Stimulated activated CD8-positive, alpha-beta memory T cell treated with anti-CD3 and anti-CD28 coated beads, Interleukin-2, amount 100 ng/mL, for 48 hours (primary cell): ENCODE measurements at places on chromosomes 16 and 17.

DNA sequence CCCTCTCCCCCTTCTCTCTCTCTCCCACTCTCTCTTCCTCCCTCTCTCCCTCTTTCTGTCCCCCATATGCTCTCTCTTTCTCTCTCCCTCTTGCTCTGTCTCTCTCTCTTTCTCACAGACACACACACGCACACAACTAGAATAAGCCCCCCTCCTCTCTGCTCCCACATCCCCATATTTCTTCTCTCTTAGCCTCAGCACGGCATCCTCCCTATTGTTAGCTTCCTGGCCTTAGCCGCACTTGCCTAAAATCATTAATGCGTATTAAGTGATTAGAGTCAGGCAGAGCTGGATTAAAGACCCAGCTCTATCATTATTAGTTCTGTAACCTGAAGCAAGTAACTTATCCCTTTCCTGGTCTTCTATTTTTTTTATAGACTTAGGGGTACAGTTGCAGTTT, 319.0 kb upstream of the C16orf82 start:
- DNase-seq, result no peak

- DNase-seq, result no peak
These were observed 7.5 kb upstream of the ALKBH5 start for GRCh38 chr17:18176176-18176575.

DNA sequence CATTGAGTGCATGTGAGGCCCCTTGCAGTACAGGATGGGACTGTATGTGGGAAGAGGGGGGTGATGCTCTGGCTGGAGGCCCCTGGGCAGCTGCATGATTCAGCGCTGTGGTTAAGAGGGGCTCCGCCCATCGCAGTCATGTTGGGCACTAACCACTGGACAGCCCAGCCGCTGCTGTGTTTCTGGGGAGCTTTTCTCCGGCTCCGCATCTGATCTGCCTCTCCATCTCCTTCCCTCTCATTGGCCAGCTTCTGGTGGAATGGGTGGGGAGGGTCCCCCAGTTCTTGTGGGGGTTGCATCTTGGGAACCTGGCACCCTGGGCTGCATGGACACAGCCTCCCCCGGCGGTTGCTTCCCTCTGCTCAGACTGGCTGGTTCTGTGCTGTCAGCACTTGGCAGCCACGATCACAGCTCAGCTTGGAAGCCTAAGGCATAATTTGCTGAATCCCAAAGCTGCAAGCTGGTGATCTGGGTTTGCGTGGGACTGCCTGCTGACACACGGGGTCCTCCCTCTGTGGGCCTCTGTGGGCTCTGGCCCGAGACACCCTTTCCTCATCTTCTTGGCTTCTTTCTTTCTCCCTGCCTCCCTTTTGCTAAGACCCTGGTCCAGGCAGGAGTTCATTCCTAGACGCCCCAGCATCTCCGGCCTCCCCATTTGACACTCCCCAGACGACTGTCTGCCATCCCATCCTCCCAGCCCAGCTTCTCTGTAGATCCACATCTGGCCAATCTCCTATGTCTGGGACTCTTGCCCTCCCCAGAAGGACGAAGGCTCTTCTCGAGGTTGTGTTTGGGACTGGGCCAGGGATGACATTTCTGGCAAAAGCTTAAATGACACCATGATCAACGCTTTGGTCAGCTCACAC, 168.3 kb downstream of the SEC14L1 start:
- DNase-seq, result no peak

GRCh38 chr16:66848172-66848571, 4.0 kb downstream of the CA7 start:
- no peak for DNase-seq

GRCh38 chr16:53773150-53773846, 69.3 kb downstream of the FTO start:
- DNase-seq, result no peak

GRCh38 chr17:38873640-38874380, 4.0 kb downstream of the LASP1 start:
- DNase-seq, result no peak

DNA sequence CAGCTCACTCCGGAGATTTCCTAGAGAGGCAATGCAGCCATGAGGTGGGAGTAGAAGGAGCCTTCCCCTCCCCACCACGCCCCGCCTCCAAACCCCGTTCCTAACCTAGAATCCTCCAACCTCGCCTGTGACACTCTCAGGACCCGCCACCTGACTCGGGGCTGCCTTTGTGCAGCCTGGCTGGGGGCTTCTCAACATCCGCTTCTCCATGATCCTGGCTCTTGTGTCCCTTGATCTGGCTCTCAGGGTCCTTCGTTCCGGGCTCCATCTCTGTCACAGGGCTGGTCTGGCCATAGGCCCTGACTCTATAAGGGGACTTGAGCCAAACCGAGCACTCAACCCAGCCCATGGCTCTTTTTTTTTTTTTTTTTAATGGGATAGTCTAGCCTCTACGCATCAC, 24.3 kb downstream of the CDRT15 start:
- DNase-seq, result no peak

GRCh38 chr16:71426069-71426879, 15.6 kb downstream of the TLE7 start:
- DNase-seq, result peak; percentile 17

- DNase-seq, result no peak
These were observed 30.1 kb upstream of the CPNE2 start for GRCh38 chr16:57062329-57062728.

DNA sequence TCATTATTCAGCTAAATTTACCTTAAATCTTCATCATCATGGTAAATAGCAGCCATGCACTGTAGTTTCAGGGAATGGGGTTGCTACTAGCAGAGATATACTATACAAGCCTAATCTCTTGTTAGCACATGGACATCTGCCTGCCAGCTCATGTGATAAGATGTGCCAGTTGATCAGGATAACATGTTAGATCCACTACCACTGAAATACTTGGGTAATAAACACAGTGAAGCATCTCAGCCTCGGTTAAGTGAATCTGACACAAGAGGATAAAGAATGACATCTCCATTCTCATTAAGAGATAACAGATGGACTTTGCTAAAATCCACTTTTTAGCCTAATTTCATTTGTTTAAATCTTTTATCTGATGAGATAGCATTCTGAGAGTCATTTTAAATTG, 256.1 kb downstream of the CDH8 start:
- DNase-seq, result no peak

- DNase-seq, result no peak
These were observed 23.1 kb downstream of the TNFRSF13B start for GRCh38 chr17:16948587-16949376.

DNA sequence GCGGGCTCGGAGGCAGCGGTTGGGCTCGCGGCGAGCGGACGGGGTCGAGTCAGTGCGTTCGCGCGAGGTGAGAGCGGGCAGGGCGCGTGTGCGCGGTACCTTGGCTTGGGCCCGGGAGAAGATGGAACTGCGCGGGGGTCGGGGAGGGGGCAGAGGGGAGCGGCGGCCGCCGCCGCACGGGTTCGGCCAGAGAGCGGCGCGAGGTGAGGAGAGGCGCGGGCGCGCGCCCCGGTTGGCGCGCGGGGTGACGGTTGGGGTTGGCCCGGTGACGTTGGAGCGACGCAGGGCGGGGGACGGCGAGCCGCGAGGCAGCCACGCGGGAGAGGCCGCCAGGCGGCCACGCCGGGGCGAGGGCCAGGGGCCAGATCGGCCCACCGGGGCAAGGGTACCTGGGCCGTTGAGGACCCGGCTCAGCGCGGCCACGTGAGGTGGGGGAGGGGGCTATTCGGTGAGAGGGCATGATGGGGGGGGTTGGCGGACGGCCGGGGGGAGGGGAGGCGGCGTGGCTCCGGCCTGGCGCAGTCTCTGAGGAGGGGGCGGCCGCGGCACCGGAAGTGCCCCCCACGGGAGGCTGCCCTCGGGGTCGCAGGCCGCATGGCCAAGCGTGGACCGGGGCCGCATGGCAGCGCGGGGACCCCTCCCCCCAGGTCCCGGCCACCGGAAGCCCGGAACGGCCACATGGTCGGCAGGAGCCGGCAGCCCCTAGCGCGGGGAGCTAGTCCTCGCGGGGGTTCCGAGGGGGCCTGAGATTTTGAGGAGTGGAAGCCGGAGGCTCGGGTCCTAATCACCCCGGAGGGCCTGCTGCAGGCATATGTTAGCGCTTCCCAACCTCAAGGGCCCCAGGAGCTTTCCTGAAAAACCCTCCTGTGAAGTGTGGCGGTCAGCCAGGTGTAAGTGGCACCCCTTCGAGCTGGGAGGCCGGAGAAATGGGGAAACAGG, 527 bp downstream of the EIF5A start:
- no peak for DNase-seq

DNA sequence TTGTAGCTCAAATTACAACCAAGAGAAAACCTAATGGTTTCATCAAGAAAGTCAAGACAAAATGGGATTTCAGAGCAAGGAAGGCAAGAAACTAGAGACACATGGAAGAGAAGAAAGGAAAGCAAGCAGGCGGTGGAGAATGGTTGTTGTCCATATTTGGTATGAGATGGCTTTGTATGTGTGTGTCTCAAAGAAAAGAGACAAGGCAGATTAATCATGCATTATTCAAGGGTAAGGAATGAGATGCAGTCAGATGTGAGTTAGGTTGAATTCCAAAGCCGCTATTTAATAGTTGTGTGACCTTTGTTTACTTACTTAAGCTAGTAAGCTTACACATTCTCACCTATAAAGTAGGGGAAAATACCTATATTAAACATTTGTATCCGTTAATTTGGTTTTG, 1029.6 kb downstream of the CDH11 start:
- no peak for DNase-seq

DNA sequence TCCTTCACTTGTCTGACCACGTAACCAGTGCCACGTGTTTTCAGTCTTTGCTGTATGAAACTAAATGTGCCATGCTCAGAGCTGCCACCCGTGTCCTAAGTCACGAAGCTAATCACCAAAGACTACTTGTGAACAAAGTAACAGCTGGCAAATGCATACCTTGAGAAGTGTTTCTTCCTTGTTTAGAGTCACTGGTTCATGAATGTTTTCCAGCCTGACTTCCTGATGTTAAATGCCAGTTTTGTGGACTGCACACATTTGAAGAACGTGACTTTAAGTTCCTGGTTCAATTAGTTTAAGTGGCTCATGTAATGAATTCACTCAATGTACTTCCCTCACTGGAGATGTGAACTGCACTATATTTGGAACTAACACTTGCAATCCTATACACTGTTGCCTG, 19.9 kb upstream of the KPNB1 start:
- no peak for DNase-seq

DNA sequence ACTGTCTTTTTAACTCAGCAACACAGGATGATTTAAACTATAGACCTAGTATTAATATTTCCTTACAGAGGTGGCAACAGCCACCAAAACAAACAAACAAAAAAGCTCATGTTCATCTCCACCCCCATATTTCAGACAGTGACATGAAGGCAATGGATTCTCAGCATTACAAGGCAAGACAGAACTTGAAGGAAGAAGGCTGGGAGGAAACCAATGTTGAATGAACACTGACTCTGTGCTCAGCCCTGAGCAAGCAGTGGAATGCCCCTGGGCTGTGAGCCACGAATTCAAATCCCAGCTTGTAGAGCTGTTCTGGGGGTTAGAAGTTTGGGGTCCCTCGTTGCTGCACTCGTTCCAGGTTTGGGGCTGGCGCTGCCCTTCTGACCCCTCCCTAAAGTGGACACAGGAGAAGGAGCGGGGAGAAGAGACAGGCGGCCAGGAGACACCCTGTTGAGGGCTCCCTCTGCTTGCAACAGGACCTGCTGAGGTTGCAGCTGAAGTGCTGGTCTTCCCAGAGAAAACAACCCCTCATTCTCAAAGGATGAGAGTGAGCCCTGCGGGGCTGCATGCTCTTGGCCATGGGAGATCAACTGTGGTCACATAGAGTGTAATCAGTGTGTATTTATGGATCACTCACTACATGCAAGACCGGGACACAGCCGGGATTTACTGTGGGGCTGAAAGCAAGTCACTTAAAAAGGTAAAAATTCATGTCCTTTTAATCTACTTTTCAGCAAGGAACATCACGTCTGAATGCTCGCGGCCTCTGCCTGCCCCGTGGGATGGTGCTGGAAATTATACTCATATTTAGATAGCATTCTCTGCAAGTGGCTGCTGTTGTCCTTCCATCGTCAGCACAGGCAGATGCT, 34.3 kb downstream of the MYH3 start:
- no peak for DNase-seq

DNA sequence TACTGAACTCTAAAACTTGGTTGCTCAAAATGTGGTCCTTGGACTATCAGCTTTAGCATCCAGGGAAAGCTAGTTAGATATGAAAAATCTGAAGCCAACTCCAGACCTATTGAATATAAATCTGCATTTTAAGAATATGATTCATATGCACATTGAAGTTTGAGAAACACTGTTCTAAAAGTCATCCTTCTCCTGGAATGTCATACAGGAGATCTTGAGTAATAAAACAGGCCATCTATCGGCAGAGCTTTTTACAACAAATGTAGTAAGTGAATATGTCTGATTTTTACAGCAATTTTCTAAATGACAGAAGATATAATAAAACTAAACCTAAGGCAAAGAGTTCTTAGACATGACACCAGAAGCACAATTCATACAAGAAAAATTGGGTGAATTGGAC, 140.4 kb downstream of the PMP22 start:
- no peak for DNase-seq

- DNase-seq, result no peak
These were observed 31.7 kb downstream of the ZFPM1 start for GRCh38 chr16:88484505-88485365.

- DNase-seq, result no peak
These were observed 4.9 kb downstream of the CSF3 start for GRCh38 chr17:40020146-40020545.

GRCh38 chr17:32142038-32142856, at the start of gene RHOT1:
Gene RHOT1 (plus strand): TSS chr17:32142502. CDS start chr17:32142693, 191 bp downstream.
- peak; percentile 63 for DNase-seq

GRCh38 chr17:79741751-79742588, 11.2 kb downstream of the ENPP7 start:
- peak; percentile 58 for DNase-seq

GRCh38 chr16:2275476-2276367, 7.8 kb upstream of the RNPS1 start:
- DNase-seq, result no peak
